ENCODE measurements at places on chromosomes 11 and 22.

GRCh38 chr11:111736181-111736590 lies 30.0 kb downstream of the PPP2R1B start:
- no peak for DNase-seq

DNA sequence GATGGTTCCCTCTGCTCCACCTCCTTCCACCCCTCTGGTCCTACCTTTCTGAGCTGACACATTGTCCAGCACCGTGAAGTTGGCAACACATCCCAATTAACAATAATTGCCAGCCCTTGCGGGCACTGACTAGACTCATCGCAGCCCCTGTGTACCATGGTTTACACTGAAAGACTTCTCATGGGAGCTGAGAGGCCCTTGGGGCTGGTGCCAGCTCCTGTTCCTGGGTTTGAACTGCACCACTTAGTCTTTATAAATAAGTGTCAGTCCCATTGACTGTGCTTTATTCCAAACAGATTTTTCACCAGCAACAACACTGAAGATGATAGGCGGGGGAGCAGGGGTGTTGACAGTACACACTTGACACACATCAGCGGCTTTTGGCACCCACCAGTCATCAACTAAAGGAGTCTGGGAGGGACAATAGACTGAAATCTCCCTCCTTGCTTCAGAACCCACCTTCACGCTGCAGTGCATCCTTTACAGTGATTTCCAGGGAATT lies 447.3 kb downstream of the NTM start:
- no peak for DNase-seq

DNA sequence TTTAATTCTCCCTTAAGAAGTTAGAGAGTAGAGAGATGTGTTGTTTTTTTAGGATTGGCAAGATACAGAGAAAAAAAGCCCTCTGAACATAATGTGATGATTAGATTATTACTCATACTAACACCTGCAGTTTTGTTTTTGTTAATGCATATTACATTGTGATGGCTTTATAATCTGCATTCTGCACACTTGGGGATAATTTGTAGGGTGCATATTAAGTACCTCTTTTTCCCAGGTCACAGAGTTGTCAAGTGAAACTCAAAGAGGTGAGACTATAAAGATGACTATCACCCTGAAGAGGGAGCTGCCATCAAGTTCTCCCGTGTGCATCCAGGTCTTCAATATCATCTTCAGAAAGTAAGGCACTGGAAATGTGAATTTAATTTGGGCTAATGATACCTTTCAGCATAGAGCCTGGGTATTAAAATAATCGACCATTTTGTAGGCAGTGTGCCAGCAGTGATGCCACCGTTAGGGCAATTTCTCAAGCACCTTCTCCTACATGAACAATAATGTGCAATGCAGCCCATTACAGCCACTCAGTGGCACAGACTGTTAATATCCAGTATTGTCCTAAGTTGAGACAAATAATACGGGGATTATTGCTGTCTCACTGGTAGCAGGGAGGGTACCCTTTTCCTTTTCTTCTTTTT lies 16.2 kb downstream of the PIWIL4 start:
- no peak for DNase-seq

DNA sequence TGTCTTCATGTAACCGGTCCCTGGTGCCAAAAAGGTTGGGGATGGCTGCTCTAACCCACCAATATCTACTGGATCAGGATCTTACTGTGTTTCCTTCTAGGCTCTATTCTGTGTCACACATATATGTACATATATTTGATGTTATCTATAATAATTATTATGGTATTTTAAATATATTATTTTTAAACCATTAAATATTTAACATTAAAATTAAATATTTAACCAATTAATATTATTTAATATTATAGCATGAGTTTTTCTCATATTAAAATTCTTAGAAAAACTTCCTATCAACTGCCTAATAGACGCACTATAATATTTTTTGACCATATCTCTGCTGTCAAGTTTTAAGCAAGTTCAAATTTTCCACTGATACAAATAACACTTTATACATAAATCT lies 196.9 kb upstream of the PLET1 start:
- DNase-seq = no peak

DNA sequence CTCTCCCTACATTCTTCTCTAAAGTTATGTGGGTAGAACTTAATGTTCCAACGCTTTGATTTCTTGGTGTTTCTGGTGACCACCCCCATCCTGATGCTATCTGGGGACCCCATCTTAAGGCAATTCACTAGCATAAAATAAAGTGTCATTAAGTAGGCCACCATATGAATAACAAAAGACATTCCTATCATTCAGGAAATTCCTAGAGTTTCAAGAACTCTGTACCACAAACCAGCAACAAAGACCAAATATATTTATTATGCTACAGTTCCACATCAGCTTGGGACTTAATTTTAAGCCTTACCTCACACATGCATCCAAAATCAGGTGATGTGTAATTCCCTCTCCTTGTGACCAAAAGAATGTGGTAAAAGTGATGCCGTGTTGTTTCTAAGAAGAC lies 254.6 kb upstream of the LRRC4C start:
- no peak for DNase-seq

DNA sequence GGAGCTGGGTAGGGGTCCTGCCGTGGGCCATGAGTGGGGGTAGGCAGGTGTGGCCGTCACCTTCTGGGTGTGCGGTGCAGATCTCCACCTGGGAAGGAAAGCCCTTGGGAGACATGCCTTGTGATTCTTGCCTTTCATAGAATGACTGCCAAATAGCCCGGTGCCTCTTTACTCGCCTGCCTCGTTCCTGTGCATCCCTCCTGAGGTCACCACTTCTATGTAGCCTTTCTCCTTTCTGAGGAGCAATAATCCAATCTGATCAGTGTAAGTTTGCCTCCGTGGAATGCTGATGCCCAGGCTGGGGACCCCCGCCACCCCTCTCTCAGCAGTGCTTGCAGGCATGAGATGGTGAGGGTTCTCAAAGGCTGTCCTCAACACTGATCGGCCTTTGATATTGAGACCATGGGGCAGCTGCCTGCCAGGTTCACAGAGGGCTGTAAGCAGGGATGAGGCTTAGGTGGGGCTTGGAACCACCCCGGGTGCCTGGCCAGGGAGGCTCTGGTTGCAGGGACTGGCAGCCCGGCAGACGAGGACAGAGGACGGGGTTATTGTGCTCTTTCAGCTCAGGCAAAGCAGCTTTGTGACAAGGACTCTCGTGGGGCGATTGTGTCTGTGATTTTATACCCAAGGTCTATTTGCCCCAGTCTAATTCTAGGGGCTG lies 86.1 kb upstream of the WNT7B start:
- DNase-seq = no peak

- no peak for DNase-seq
Measured at GRCh38 chr11:12218909-12219308, 108.5 kb downstream of the MICAL2 start.

- no peak for DNase-seq
Measured at GRCh38 chr22:29524442-29525191, 28.9 kb downstream of the THOC5 start.

DNA sequence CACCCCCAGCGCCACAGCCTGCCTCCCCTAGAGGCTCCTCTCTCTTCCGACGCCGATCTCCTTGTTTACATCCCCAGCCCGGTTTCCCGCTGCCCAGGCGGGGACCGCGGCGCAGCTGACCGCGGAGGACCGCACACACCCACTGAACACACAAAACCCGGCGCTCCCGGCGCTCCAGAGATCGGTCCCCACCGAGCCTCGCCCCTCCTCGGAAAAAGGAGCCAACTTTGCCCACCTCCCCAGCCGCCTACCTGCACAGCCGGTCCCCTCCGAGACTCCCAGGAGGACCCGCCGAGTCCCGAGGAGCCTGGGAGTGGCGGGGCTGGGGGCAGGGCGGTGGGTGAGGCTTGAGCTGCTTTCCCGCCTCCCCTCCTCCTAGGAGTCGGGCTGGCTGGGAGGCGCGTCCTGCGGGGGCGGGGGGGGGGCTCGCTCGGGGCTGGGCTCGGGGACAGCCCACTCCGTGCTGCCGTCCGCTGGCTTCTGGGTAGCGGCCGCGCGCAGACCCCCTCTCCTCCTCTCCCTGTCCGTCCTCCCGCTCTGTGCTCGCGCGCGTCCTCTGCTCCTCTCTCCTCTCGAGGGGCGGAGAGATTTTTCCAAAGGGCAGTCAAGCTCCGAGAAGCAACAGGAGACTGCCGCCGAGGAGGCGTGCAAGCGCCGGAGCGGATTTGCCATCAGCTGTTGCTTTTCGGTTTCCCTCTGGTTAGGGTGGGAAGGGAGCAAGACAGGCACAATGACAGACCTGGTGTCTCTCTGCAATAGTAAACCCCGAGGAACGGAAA lies at the start of gene FXYD6:
Gene FXYD6 (minus strand): TSS at position 318 of the 779 bp plus-strand sequence. CDS start 33,882 bp downstream, outside the sequence.
- no peak for DNase-seq

DNA sequence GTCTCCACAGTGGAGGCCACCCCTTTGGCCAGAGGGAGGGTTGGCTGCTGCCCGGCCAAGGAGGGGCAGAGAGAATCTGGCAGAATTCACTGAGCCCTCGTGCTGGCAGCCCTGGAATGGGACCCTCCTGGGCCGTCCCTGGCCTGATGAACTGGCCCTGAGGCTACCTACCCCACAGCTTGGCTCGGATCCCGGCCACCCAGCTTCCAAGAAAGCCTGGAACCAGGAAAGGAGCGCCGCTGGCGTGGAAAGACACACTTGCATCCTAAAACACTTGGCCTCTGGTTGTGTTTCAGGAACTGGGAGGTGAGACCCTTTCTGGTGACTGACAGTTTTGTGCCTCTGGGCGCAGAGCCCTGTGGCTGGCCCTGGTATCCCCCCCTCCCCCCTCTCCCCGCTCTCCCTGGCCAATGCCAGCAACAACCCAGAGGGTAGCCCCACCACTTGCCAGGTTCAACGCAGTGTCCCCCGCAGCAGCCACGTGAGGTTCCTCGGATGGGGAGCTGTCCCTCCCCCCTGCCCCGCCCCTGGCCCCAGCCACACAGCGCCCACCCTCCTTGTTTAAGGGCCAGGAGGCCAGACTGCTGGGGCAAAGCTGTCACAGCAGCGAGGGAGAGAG lies 693 bp downstream of the NFAM1 start:
- DNase-seq = no peak

- no peak for DNase-seq
Measured at GRCh38 chr11:36271794-36272407, 17.3 kb downstream of the COMMD9 start.

DNA sequence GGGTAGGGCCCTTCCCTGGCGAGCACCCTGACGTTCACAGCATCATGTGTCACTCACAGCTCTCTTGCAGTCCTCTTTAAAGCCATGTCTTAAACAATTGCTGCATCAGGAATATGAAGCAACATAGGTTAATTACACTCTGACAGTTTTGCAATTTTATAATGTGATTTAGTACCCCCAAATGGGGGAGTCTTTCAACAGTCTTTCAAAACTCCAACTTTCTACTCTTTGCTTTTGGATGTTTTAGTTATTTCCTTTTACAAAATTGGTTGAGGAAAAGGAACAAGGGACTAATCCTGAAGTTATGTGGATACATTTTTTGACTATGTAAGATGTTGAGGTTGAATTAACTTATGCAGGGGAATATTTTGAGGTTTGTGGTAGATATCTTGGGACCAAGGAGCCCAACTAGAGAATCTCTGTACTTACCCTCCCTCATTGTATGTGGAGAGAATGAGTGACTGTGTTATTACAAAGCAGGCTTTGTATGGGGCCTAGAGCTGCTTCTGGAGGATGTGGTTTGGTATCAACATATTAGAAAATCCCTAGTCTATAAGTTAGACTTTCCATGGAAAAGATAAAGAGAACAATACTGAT lies at the start of gene MMP8:
Gene MMP8 (minus strand): TSS at position 51 of the 597 bp plus-strand sequence. CDS start 99 bp downstream, outside the sequence.
- DNase-seq = no peak

- no peak for DNase-seq
Measured at GRCh38 chr22:44567846-44568493, 69.9 kb upstream of the RTL6 start.

- no peak for DNase-seq
Measured at GRCh38 chr11:100861212-100861611, 174.1 kb downstream of the ARHGAP42 start.

GRCh38 chr22:49638788-49639187 lies 188.9 kb downstream of the BRD1 start:
- DNase-seq = no peak

DNA sequence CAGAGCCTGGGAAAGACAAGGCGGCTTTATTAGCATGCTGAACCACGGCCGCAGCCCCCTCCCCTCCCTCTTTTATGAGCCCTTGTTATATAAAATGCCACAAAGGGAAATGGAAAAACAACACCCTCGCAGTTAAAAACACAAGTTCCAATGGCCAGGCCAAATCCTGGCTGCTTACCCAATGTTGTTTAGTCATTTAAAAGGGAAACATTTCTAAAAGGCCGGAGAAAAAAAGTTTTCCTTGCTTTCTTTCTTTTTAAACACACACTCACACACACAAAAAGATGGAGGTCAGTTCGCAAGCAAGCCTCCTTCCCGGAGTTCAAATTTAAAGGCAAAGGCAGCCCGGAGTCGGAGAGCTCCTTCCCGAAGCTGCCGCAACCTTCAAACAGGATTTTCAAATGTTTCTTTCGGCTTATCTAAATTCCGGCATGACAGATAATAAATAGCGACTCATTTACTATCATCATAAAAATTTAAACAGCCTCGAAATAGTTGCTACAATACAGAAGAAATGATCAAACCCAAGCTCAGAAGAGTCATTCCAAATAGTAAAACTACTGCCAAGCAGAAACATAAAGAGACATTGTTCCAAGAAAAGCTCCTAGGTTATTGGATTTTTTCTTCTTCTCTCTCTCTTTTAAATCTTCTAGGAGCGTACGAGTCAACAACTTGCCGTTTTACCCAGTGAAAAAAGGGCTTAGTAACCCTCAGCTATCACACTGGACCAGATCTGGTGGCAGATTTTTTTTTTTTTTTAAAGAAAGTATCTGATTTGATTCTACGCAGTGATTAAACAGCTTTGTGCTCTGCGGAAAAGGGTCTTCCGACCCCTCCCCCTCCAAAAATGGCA lies 3.5 kb downstream of the PHF21B start:
- DNase-seq = no peak

DNA sequence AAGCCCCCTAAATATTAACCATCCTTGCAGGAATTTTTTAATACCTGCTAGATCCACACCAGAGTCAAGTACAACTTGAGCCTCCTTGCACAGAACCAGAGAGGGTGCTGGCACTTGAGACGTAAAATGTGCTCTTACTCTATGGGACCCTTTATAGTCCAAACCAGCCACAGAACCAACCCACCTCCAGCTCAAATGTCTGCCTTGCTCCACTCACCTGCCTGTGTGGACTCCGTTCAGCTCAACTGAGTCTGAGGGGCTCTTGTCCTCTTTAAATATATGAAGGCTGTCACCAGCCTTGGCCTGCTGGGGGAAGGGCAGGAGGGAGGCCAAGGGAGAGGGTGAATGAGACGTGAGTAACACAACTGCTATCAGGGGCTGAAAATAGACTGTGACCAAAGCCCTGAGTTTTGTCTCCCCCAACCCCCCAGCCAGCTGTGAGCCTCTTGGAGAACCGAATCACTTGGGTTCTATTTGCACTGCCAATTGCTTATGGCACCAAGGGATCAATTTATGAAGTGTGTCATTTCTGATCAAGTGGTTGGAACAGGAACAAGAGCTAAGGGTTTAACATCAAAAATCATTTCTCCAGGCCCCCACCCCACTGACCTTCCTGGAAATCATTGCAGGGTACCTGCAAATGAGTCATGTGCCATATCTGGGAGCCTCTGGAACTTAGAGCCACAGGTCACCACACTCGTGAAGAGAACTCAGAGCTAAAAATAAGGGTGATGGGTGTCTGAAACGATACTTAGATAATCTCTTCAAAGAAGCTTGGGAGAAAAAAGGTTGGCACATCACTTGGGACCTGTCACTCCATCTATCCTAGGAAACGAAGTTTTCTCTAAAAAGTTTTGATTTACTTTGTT lies at the start of gene CSRP3:
Gene CSRP3 (minus strand): TSS at position 247 of the 869 bp plus-strand sequence. CDS start 9,535 bp downstream, outside the sequence.
- DNase-seq = no peak

- no peak for DNase-seq
Measured at GRCh38 chr11:61975638-61976419, 8.4 kb upstream of the FTH1 start.

Data from T-helper 17 cell (primary cell).